ENCODE measurements at places on chromosomes 6 and 20.

DNA sequence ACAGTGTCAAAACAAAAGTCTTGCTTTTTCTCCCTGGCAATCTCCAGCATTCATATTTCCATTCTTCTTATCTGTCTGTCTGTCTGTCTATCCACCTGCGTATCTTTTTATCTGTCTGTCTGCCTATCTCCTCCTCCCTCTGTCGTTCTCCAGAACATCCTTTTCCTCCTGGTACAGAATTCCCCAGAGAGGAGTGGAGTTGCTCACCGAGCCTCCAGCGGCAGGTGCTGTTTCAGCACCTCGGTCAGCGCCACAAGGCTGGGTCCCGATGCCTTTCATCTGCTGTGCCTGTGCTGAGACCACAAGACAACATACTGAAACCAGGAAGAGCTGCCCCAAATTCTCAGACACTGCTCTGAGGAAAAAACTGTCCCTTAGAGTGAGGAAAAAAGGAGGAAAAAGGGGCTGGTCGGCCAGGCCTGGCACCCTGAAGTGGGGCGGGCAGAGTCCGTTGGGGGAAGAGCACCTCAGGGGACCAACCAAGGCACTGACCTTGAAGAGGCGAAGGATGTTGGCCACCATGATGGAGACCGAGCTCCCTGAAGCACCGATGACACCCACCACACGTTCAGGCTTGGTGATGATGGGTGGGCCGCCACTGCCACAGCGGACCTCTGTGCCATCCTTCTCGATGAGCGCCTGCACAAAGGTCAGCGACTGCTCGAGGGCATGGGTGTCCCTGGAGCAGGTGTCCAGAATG, 13.3 kb downstream of the GRM4 start:
- DNase-seq: no peak

- no peak for DNase-seq
Measured at GRCh38 chr6:48818052-48818412, 645.0 kb downstream of the MMUT start.

DNA sequence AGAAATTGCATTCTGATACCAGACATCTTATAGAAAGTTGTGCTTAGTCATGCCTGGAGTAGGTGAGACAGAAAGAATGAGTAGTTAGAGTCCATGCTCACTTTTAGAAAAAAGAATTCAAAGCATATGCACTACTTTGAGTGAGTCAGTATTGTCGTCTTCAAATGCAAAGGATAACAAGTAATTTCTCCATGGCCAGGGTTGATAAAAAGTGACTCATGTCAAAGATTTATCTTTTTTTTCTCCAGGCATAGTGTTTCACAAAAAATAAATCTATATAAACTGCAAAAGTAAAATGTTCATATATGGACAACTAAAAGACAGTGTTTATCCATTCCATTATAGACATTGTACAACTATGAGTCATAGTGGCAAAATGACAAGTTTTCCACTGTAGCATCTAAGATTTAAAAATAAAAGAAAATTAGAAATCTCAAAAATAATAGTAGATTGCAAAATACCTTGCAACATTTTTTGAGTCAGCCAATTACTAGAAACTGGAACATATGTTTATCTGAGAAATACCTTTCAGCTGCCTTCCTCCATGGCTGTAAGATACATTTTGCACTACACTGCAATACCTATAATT, 329.6 kb downstream of the GRIK2 start:
- no peak for DNase-seq

GRCh38 chr6:3276174-3277167, 17.7 kb downstream of the PSMG4 start:
- no peak for DNase-seq

DNA sequence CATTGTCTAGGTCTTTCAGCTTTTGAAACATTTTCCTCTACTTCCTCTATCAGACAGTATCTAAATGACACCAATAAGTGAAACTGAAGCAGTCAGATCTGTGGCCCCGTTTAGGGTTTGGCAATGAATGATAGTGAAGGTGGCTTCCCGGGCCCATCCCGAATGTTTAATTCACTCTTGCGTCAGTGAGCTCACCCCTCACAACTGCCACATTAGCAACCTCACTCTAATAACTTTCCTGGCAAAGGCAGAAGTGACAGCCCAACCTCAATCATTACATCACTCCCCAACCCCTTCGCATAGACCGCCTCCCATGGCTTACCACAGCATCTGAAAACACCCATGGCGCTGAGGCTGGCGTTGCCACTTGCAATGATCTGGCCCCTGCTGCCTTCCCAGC, 92.4 kb upstream of the CD83 start:
- no peak for DNase-seq

- DNase-seq: no peak
Measured at GRCh38 chr20:63782051-63782471, 42.5 kb downstream of the SLC2A4RG start.

GRCh38 chr6:13463941-13464340, 23.5 kb downstream of the GFOD1 start:
- no peak for DNase-seq

DNA sequence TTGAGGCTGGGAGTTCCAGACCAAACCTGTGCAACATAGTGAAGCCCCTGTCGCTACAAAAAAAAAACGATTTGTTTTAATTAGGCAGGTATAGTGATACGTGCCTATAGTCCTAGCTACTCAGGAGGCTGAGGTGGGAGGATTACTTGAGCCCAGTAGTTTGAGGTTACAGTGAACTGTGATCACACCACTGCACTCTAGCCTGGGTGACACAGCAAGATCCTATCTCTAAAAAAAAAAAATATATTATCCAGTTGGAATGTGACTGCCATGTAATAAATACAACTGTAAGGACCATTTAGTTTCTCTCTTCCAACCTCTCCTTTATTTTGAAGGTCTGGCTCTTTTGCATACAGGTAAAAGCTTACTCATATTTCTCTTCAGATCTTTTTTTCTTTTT, 571.5 kb downstream of the UTRN start:
- no peak for DNase-seq

DNA sequence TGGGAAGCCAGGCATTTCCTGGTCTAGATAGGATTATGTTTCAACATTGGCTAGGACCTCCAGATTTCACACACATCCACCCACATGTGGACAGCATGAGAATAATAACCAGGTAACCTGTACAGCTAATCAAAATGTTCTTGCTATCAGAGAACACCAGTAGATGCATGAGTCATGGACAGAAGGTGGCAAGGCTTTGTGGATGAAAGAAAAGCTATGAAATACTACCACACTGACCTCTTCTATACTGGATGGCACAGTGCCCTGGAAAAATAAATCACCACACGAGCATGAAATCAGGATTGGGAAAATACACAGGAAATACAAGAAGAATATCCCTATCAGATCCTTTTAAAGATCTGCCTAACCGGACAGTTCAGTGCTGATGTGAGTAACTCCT, 113.0 kb downstream of the GMDS start:
- DNase-seq: no peak

GRCh38 chr6:113562248-113562647, 294.9 kb upstream of the MARCKS start:
- no peak for DNase-seq

DNA sequence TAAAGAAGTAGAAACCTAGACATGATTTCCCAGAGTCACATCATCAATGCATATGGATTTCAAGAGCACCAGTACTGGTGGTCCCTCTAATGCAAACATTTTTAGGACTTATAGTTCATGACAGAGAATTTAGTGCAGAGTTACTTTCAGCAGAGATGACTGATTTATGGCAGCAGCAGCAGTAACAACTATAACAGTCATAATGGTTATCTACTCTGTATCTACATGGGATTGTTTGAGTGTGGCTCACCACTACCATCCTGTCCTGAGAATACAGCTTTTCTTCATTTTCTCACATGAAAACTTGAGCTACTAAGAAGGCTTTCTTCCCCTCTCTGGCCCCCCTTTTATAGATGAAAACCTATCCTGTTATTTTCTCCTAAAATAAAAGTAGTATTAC, 128.5 kb upstream of the ENPP5 start:
- no peak for DNase-seq

Data from stimulated activated CD4-positive, alpha-beta T cell treated with anti-CD3 and anti-CD28 coated beads, Interleukin-1b, Interleukin-23, amount 100 ng/mL, for 1 hour (primary cell).